ENCODE measurements at places on chromosomes 13 and 19.

DNA sequence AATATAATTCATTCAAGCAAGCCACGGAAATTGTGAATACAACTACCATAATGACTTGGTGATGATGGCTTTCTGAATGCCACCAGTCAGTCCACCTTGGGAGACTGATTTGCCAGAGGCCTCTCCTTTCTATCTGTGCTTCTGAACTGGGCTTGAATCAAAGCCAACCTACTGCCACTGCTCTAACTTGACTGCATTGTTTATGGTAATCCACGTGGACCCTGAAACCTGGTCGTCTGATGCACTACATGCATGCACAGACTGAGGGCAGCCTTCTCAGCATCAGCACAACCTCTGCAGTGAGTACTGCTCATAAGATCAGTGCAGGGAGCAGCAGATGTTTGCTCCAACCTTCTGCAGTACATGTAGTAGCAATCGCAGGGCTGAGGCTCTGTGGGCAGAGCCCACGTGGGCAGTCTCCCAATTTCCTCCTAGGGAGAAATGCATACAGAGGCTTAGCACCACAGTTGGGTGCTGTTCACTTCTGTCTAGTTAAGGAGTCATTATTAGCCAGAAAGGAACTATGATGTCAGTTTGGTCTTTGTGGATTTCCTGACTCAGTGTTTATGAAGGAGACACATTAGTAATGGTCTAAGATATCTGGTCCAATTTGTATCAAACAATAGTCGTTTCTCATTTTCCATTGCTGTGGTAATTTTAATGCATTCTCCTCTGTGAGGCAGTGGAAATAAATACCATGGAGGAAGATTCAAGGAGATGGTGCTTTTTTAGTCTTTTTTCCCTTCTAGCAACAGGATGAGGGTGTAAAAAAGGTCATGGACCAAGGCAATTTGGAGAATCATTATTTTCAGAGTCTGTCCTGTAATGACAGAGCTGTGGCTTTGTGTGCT lies 82.5 kb downstream of the AKAP11 start:
- DNase-seq, result no peak

GRCh38 chr19:10881403-10882107 lies 10.2 kb downstream of the CARM1 start:
- no peak for DNase-seq

- DNase-seq, result no peak
Observed at GRCh38 chr19:340620-341385, 3.8 kb downstream of the MIER2 start.

GRCh38 chr19:41570639-41571112 lies 5.3 kb upstream of the CEACAM21 start:
- DNase-seq, result peak; percentile 85

DNA sequence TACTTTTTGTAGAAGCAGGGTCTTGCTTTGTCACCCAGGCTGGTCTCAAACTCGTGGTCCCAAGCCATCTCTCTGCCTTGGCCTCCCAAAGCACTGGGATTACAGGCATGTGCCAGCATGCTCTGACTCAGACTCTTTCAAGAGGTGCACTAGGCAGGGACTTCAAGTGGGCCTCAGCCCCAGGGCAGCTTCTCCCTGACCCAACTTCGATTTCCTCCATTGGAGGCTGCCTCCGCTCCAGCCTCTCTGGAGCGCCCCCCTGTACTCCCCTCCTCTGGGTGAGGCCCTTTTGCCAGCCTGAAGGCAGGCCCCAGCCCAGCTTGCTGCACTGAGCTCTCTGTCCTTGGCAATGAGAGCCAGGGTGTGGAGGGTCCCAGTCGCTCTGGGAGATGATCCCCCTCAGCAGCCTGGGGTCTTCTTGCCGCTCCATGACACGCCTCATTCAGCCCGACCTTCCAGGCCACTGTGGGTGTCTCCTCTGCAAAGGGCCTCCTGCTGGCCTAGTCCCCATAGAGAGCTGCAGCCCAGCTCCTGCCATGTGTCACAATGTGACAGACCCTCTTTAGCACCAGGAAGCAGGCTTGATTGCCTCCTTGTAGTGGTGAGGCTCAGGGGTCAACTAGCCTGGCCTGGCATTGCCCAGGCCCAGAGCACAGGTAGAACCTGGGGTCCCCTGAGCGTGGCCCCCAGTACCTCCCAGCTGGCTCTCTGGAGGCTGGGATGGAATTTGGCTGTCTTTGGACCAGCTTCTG lies 16.4 kb downstream of the CARM1 start:
- DNase-seq, result no peak

GRCh38 chr19:7851623-7852500 lies 21.8 kb downstream of the EVI5L start:
- no peak for DNase-seq

DNA sequence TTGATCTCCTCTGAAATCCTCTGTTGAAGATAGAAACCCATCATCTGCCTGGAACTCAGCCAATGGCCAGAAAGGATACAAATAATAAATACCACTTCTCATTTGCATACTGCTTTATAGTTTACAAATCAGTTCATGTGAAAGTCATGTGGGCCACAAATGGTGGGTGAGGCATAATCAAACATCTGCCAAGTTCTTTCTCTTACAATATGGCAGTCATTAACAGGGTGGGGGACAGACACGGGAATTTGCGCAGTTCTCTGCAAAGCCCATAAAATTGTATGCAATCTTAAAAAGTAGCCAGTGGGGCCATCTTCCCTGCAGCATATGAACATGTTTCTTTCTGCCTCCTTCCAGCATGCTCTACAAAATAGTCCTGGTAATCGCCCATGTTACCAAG lies 59.6 kb downstream of the NUFIP1 start:
- no peak for DNase-seq

DNA sequence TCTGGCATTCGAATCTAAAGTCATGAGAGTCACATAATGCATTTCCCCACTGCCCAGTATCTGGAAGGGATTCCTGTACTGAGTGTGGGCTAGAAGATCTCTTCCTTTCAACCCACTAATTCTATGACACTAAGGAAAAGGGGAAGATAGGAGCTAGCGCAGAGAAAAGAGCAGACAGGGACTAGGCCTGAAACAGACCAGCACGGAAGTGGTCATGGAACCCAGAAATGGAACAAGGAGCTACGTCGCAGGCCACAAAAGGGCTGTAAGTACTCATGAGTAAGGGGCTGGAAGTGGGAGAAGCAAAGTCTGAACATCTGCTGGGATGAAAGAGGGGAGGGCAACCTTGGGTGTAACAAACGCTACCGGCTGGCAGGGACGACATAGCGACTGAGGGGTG lies 8.6 kb downstream of the ABCC4 start:
- DNase-seq, result no peak

DNA sequence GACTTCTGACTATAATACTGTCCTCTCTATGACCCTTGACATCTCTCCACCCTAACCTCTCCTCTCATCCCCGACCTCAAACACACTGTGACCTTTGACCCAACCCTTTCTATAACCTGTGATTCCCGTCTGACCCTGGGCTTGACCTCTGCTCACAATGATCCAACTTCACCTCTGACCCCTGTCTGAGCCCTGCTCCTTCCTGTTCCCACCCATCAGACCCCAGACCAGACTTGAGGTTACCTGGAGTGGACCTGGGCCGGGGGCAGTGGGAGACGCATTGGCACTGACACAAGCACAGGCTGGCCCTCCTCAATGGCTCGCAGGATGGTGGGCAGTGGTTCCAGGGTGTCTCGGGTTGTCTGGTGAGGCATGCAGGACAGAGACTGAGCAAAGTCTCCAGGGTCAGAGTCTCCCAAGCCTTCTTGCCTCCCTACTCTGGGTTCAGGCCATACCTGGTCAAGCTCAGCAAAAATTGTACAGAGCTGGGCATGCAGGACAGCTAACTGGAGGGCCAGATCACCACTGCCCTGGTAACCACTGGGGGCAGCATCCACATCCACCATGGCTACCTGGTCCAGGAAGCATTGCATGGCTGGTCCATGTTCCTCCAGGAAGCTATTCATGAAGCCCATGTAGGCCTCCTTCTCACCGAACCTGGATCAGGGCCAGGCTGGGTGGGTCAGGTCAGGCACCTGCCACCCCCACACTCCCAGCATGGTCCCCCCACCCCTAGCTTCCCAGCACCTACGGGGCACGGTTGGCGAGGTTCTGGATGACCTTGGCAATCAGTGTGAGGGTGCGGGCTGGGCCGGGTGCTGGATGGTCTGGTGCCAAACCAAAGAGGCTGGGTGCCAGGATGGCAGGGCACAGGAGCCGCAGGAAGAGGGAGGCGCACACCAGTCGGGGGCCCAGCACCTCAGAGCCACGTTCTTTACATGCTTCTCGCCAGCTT lies 4.4 kb upstream of the WIZ start:
- DNase-seq, result no peak

DNA sequence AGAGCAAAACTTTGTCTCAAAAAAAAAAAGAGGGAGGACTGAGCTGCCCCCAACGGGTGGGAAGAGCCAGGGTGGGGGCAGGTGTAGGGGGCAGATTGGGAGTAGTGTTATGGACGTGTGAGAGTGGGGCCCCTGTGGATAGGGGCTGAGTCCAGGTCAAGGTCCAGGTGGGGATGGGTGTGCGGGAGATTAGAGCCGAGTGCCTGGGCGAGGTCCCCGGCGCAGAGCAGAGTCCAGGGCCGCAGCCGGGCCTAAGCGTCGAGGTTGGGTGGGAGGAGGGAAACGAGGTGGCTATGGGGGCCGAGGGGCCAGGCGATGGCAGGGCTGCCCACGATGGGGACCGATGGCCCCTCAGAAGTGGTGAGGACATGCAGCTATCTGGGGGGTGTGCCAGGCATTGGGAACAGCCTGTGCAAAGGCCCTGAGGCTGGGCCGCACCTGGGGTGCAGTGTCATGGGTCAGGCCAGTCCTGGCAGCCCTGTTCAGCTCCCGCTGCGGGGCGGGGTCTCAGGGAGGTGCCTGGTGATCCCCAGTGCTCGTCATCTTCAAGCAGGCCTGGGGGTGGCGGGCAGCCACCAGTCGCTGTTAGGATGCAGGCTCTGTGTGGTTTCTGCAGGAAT lies 12.3 kb upstream of the MISP start:
- no peak for DNase-seq
